ENCODE measurements at places on chromosomes 6 and 20.

GRCh38 chr6:17863901-17864754 lies 123.3 kb downstream of the KIF13A start:
- DNase-seq, result no peak

GRCh38 chr6:93036835-93037234 lies 382.5 kb downstream of the EPHA7 start:
- DNase-seq, result no peak

- no peak for DNase-seq
Observed at GRCh38 chr6:111439171-111439570, 43.8 kb downstream of the REV3L start.

DNA sequence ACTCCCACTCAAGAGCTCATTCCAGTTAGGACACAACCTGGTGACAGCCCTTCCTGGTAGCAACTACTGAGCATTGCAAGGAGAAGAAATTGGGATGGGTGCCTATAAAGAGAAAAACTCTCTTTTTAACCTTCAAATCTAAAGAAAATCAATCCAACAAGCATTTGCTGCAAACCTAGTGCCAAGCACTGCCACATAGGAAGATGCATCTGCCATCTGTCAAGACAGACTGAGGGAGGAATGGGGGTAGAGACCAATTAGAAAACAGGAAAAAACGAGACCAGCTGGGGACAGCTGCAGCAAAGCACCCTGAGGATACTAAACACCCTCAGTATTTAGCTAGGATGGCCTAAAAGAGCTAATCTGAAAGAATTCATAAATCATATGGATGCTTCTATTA lies 27.9 kb downstream of the HLA-DMB start:
- no peak for DNase-seq

DNA sequence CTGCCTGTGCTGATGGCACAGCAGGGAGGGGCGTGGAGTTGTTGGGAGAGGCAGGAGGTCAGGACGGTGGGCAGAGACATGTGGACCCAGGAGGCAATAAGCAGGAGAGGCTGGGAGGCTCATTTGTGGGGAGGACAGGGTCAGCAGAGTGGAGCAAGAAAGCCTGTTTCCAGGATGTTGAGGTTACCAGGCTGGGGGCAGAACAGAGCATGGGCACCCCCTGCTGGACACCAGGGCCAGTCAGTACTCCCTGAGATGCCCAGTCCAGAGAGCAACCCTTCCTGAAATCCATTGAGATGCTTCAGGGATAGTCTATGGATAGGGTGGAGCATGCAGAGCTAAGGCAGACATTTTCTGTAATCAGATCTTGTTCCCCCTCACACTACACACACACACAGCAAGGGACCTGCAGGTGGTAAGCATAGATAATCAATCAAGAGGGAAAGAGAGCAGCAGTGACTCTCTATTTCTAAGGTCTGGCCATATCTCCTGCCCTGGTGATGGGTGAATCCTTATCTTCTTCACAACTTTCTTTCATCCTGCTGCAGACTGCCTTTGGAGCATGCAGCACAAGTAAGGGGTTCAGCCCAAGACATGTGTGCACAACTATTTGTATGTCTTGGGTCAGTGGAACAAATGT lies 41.7 kb downstream of the MOCS1 start:
- peak; percentile 10 for DNase-seq

GRCh38 chr6:72466971-72467566 lies 154.8 kb upstream of the KCNQ5 start:
- DNase-seq, result no peak

- DNase-seq, result no peak
Observed at GRCh38 chr6:12275107-12275506, 15.1 kb upstream of the EDN1 start.

- DNase-seq, result no peak
Observed at GRCh38 chr20:62232194-62232593, 6.1 kb upstream of the OSBPL2 start.

Measured in AG04449 (cell line).